ENCODE measurements at places on chromosomes 7 and 10.

DNA sequence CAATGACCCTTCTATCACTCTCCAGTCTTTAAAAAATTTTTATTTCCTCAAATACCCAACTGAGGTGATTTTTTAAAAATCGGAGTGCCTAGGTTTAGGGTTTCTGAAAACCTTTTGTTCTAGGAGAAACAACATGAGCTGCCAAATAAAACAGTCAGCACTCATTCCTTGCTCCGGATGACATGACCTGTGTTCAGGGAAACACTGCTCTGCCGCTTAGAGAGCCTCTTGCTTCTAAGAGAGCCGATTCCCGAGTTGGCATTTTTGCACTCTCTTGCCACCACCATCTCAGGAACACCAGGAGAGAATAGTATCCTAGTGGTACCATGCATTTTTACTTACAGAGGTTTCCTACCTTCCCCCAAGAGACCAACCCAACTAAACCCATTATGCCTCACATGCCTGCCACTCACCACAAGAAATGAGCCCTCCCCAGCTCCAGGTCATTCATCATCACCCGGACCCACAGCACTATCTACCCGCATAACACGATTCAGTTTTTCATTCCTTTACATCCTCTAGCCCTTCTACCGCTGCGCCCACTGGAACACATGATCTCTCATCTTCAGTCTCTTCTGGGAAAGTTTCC, 365.4 kb downstream of the THSD7A start:
- no peak for DNase-seq

DNA sequence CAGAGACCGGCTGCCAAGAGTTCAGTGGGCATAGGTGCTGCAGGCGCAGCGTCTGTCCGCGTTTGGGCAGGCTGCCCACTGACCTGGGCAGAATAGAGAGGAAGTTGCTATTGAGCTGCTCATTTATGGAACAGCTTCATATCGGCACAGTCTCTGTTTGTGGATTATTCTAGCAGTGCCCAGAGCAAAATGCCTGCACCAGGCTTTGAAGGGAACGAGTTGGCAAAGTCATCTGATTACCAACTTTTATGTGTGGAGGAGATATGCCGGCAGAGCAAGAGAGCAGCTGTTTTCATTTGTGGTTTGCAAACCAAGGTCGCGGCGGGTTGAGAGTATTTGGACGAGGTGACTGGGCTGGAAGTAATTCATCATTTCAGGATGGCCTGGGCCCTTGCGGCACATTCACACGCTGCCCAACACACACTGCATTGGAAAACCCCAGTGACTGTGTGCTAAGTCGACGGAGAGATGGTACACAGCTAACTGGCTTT, 228.5 kb downstream of the TCERG1L start:
- DNase-seq = no peak

DNA sequence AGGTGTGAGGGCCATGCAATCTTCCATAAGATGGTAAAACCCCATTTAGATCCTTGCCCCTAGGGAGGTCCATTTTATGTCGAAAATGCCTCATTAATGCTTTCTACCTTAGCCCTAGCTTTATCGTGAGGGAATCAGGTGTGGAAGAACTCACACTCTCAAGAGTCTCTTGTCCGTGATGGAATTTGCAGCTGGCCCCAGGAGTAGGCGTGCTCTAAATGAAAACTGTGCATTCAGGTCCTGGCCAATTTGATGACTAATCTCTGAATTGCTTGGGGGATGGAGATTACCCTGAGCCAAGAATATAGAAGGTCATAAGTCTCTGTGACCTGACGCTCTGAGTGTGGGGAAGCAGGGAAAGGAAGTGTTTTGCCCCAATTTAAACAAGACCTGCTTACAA, 6.6 kb downstream of the C10orf90 start:
- no peak for DNase-seq

DNA sequence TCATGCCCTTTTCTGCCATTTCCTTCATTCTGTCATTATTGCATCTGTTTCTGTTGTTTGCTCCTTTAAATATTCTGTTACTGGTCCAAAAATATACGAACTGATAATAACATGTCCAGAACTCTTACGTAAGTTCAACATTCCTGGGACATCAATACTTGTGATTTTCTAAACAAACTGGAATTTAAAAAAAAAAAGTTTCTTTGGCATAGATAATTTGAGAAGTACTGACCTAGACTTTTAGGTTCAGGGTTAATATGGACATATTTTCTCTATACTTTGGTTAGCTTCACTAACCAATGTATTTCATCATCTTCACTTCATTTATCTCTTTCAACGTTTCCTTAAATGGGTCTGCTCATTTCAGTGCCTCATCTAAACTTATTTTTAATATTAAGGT, 147.3 kb downstream of the JMJD1C start:
- DNase-seq = no peak

All from DMS79 (cell line).